ENCODE measurements at places on chromosomes 4 and X.

DNA sequence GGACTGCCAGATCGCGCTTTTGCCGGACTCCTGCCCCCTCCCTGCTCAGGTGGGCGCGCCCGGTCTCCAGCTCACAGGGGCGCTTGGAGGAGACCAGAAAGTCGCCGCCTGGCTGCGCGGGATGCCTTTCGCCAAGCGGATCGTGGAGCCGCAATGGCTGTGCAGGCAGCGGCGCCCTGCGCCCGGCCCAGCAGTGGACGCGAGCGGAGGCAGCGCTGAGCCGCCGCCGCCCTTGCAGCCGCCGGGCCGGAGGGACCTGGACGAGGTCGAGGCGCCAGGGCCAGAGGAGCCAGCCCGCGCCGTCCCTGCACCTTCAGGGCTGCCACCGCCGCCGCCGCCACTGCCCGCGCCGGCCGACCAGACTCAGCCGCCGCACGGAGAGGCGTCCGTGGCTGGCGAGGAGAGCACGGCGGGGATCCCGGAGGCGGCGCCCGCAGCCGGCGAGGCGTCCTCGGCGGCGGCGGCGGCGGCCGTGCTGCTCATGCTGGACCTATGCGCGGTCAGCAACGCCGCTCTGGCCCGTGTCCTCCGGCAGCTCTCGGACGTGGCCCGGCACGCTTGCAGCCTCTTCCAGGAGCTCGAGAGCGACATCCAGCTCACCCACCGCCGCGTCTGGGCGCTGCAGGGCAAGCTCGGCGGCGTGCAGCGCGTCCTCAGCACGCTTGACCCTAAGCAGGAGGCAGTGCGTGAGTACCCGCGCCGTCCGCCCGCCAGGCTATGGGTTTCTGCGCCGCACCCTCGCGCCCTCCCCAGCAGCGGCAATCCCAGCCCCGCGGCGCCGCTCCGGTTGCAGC, 834 bp downstream of the NHS start:
- DNase-seq = peak; percentile 70

GRCh38 chrX:134600714-134601113, 57.6 kb downstream of the PLAC1 start:
- DNase-seq = peak; percentile 75

DNA sequence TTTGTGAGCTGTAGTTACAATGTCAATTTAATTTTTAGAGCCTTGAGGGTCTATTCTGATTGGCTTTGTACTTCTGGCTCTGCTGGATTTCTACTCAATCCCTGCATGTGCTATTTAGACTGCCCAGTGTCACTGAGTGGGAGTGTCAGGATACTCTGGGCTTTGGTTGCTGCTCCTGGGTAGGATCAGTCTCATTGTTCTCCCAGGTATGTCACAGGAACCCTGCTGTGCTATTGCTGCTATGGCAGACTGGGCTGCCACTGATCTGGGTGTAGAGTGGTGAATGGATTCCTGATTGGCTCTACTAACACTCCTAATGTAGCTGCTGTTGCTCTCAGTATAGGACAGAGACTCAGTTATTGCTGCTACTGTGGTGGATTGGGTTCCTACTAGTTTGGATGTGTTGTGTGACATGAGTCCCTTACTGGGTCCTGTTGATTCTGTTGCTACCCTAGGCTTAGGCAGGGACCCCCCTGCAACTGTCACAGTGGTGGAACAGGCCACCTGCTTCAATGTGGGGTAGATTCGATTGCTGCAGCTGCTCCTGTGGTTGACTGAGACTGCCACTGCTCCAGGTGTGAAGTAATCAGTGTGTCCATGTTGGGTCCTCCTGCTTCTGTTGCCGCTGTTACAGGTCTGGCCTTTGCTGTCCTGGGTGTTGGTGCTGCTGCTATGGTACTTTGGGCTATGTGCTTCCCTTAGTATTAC, 707.8 kb upstream of the AMOT start:
- DNase-seq = no peak

DNA sequence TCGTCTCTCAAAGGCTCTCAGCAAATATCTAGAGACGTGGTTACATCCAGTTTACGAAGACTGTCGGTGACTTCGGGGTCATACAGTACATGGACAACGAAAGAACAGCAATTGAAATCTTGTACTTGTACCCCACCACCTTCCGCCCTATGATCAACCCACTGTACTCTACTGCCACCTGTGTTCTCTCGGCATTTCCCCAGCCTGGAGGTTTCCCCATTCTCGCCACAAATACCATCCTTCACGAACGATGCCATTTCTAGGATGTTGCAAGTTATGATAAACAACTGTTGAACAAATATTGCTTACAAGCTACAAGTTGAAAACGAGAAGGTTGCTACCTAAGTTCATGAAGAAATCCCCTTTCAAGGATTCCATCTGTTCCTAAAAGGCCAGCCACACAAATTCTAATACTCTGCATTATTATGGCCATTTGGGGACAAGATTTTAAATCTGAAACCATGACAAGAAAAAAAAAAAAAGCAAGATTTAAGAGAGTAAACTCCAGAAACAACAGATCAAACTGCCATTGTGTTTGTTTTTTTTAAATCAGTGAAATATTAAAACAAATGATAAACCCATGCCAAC, 1.6 kb downstream of the APBB2 start:
- DNase-seq = peak; percentile 90

GRCh38 chr4:13054420-13054970, 429.6 kb downstream of the RAB28 start:
- no peak for DNase-seq

DNA sequence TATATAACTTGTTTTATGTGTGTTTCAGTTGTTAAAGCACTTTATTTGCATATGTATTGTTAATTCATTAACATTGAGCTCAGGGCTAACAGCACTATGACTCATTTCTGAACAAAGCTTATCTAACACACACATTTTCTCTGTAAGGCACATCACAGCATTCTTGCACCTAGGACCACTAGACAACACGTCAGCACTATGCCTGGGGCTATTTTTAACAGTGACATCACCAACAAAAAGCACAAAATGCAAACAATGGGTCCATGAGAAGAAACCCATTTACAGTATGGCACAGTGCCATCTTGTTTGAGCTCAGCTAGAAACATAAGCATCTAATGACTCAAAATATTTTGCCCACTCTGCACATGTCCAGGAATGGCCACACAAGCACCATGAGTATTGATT, 124.4 kb downstream of the RELL1 start:
- peak; percentile 5 for DNase-seq

DNA sequence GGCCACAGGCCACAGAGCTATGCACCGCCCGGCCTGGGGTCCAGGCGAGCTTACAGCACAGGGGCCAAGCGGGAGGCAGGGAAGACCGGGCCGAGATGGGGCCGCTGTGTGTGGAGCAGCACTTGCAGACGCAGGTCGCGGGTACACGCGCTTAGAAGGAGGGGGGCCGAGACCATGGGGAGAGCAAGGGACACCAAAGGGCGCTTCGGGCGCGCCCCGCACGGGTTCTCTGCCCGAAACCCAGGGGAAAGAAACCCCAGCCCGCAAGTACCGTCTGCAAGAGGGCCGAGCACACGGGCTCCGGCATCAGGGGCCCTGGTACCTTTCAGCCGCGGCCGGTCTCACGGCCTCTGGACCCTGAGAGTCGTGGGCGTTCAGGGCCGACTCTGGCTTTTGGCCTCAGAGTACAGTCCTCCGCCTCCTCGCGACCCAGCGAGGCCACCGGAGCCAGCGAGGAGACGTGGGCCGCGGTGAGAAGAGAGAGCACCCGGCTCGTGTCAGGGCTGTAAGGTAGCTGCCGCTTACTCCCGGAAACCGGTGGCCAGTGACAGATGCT, 342 bp downstream of the EOLA2 start:
- peak; percentile 13 for DNase-seq

GRCh38 chr4:15333692-15334633, 93.9 kb upstream of the C1QTNF7 start:
- peak; percentile 86 for DNase-seq

- no peak for DNase-seq
These were observed 1008.8 kb downstream of the ADGRL3 start for GRCh38 chr4:62208921-62209320.

GRCh38 chrX:16897445-16897844, 27.3 kb upstream of the RBBP7 start:
- DNase-seq = no peak

DNA sequence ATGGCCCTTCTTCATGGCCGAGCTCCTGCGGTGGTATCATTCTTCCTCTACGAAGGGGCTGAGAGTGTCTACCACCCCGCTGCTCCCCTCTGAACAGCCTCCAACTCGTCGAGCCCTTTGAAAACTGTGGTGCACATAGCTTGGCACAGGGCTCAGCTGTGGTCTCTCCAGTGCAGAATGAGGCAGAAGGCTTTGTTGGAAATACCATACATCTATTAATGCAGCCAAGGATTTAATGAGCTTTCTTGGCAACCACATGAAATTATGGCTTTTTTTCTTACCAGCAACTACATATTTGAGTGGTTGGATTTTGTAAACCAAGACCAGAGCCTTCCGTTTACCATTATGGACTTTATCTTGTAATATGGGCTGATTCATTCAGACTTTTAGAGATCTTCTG, 61.7 kb upstream of the CBR4 start:
- no peak for DNase-seq

GRCh38 chrX:102341867-102342266, 94.9 kb downstream of the NXF2 start:
- DNase-seq = peak; percentile 11

DNA sequence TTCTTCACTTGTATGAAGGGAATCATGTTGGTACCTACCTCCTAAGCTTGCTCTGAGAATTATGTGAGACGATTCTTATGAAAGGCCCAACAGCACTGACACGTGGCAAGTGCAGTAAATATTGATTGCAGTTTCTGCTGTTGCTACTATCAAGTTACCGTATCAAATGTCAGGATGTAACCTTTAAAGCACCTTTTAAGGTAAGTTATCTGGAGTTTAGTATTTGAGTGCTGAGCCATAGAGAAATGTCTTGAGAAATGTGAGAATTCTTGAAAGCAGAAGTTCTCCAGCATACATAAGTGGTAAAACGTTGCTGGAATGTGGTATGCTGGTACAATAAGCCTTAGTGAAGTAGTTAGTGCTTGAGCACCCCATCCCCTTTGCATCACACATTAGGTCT, 90.4 kb downstream of the PHOX2B start:
- DNase-seq = no peak

- peak; percentile 97 for DNase-seq
These were observed 97.0 kb downstream of the AFAP1 start for GRCh38 chr4:7842384-7843279.

DNA sequence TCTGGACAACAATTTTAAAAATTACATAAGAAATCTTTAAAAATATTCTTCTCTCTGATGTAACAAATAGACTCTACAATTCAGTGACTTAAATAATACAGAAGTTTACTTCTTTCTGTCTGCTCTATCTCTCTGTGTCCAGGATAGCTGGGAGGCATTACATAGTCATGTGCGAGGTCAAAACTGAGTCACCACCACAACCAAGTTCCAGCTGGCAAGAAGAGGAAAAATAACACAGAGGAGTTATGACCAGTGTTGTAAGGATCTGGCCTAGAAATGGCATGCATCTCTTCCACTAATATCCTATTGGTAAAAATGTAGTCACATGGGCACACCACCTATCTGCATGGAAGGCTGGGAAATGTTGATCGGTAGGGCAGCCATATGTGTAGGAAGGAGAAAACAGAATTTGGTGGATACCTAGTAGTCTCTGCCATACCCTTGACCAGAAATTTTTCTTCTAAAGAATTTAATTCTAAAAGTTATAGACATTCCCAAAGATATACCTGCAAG, 39.4 kb upstream of the WDFY3 start:
- DNase-seq = peak; percentile 88

DNA sequence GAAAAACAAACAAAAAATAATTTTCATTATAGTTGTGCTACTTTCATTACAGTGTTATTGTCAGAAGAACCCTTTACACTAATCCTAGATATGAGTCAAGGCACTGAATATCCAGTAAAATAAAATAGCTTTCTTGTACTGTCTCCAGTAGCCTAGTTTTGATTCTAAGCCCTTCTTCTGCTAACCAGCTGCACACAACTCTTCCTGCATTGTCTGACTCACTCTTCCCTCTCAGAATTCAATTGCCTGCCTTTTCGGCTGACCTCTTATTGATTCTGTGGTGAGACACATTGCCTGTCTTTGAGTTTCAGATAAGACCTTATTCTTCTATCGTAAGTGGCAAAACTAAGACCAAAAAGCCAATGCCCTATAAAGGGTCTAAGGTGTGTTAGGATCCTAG, 26.7 kb upstream of the PCDH18 start:
- peak; percentile 85 for DNase-seq

DNA sequence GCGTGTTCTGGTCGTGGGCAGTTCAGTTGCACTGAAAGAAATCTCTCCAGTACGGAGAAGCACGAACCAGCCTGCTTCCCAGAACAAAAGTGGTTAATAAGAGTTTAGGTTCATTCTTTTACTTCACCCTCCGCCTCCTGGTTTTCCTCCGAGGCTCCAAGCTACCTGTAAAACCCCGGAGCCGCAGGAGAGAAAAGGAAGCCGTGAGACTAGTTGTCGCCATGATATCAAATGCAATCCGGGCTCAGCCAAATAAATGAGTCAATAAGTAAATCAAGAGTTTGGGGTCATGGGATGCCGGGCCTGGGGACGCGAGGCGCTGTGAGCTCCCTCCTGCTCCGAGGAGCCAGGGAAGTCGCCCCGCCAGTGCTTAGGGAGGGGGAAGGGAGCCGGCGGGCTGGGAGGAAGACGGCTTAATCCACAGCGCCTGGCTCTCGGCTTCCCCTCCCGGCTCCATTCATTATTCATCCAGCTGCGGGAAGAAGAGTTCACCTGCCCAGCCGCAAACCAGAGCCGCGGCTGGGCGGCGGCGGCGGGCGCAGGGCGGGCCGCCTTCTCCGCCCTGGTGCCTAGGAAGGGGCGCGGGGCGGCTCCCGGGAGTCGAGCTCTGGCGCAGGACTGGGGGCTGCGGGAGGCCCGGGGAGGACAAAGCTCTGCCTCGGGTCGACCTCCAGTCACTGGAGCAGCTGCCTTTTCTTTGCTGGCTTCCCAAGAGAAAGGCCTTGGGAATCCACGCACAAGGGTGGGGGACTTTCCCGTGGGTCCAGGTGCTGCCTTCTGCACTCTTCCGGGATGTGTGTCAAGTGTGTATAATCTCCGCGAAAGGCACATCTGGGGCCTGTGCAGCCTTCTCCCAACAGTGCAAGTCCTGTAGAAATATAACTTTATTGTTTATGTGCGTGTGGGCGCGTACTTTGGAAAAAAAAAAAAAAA, 1.7 kb downstream of the FRAS1 start:
- DNase-seq = peak; percentile 81

DNA sequence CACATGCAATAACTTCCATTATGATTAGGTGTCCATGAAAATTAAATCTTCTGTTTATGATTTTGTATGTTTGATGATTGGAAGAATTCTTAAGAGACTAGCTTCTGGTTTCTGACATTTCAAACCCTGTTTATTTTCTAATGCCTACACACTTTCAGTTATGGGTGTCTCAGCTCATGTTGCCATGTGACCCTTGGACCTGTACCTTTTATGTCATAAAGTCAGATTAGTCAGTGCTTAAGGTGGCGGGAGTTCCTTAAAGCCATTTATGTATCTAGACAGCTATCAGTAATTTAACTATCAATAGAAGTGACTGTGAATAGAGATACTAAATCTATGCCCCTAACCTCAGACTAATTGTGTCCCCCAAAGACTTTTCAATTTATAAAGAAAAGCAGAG, 155.6 kb downstream of the GBA3 start:
- DNase-seq = no peak
